ENCODE measurements at places on chromosomes 3 and 15. TPM values are rescaled to one million over a fixed set of nuclear protein-coding genes. Genes with fewer than 3 reads are reported as not detected.

FAM227B gene
- total RNA-seq: 5.2 TPM

GRK7 gene
- total RNA-seq: not detected

DNA sequence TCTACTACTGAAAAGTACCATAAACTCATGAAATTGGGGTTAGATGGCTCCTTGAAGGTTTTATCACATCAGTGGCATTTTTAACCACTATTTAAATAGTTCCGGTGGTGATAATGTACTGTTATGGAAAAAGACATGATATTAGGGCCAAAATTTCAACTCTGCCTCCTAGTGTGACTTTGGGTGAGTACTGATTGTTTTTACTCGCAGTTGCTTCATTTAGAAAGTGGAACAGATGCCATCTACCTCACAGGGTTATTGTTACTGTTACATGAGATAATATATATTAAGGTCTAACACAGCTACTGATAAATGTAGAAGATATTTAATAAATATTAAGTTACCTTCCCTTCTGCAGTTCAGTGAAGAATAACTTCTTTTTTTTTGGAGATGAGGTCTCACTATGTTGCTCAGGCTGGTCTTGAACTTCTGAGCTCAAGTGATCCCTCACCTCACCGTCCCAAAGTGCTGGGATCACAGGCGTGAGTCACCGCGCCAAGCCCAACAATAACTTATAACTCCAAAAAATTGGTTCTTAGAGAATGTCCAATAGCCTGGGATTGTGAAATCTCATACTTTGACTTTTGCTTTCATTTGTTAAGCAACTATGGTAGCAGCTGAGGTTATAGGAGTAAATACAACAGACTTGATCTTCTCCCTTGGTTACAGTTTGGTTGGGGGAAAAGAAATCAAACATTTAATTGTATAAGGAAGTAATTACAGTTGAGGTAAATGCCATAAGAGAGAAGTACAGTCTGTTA lies 48.3 kb downstream of the MEF2A start:
- DNase-seq: no peak

GRCh38 chr15:93983526-93983925 lies 247.8 kb upstream of the MCTP2 start:
- DNase-seq: no peak

Data from glomerular endothelial cell (primary cell).